Foreskin keratinocyte (primary cell): ENCODE measurements at places on chromosomes 12 and 14.

DNA sequence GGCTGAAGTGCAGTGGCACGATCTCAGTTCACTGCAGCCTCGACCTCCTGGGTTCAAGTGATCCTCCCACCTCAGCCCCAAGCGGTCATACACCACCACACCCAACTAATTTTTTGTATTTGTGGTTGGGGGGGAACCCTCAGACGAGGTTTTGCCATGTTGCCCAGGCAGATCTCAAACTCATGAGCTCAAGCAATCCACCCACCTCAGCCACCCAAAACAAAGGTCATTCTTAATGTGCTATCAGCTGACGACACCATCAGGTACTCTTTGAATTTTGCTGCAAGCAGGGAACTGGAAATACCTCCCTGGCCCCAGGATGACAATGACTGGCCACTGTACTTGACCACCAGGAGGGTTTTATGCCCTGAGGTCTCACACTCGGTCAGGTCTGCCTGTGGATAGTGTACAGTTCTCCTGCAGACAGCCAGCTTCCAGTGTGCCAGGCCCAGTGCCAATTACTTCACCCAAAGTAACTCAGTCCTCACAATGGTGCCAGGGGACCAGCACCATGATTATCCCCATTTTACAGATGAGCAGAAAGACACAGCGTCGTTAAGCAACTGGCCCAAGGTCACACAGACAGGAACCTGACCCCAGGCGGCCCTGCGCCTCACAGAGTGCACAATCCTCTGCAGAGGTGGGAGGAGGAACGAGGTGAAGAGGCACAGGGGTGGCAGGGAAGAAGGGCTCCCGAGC lies 42.9 kb downstream of the ITPK1 start:
- DNase-seq, result no peak

DNA sequence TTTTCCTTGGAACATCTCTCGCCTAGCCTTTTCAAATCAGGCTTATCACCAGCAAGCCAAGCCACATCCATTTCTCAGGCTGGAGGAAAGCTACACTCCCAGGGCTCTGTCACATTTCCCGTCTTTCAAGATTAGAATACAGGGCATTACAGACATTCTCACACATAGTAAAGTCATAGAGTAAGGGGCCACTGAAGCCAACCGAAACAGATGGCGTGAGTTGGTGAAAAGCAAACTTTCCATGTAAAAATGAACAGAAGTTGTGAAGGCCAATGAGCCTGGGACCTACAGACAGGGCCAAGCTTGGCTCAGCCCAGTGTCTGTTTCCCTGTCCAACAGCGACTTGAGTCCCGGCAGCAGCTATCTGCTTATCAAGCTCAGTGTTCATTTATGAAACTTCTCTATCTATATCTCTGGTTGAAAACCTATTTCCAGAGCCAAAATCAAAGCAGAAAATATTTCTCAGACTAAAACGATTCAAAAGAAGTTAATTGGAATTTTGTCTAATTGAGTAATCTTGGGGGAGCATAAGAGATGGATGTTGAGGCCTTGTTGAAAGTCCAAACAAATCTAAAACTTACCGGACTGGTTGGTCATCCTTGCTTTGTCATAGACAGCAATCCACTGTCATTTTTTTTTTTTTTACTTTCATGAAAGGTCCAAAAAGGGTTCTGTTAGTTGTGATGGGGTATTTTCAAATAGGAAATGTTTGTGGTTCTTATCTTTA lies 105.6 kb downstream of the DAAM1 start:
- no peak for DNase-seq

GRCh38 chr12:121060149-121061001 lies 21.3 kb upstream of the OASL start:
- DNase-seq, result peak; percentile 35

- no peak for DNase-seq
Measured at GRCh38 chr14:76985540-76986230, 42.8 kb downstream of the IRF2BPL start.

DNA sequence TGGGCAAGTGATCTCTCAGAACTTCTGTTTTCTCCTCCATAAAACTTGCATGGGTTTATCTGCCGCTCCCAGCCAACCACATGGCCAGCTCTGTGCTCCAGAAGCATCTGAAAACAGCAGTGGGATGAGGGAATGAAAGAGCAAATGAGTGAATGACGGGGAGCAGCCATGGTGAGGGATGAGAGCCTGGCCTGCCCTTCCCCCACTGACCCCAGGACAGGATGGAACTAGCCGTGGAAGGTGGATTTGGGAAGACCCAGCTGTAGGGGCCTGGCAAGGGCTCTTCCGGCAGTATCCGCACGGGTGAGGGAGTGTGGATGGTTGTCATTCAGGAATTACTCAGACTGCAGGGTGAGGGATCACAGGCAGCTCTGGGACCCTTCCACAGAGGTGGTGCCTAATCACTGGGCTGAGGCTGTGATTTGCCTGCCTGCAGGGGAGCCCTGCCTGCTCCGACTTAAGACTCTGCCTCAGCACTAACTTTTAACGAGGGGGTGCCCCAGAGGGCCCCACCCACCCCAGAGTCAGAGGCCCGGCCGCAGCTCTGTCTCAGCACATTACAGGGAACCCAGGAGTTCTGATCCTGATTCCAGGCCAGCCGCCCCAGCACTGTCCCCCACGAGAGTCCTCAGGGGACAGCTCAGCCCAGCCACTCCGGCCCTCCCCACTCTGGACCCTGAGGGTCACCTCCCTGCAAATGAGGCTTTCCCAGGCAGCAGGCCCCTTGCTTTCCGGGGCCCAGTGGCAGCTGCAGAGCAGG lies 136.8 kb upstream of the C14orf180 start:
- DNase-seq, result no peak

DNA sequence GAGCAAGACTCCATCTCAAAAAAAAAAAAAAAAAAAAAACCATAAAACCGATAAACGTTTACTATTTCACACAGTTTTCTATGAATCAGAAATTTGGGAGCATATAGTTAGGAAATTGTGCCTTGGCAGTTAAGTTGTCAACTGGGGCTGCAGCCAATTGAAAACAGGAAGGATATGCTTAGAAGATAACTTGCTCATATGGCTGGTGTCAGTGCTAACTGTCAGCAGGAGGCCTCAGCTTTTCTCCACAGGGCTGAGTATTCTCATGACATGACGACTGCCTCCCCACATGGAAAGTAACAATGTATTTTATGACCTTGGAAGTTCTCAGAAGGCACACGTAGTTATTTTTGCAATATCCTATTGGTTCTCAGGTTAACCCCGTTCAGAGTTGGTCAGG lies 29.6 kb upstream of the OR5AU1 start:
- DNase-seq, result no peak

DNA sequence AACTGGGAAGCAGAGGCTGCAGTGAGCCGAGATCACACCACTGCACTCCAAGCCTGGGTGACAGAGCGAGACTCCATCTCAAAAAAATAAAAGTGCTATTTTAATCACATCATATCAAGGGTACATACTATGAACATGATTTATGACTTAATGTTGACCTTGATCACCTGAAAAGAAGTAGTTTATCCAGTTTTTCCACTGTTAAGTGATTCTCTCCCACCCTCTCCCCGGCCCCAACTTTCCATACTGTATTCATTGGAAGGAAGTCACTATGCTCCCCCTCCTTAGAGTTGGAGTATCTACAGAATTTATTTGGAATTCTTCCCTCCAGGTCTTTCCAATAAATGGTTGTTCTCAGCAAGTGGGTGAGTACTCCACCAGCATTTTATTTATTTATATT lies 3.0 kb upstream of the PRMT5 start:
- no peak for DNase-seq

GRCh38 chr14:58541633-58542022 lies 96.1 kb upstream of the DACT1 start:
- no peak for DNase-seq

- no peak for DNase-seq
Measured at GRCh38 chr12:126608607-126609175, 1543.5 kb downstream of the AACS start.

- no peak for DNase-seq
Measured at GRCh38 chr12:15220451-15220850, 766 bp downstream of the RERG start.
